ENCODE measurements at places on chromosomes 7 and 10.
A peak's percentile ranks its signal among the peaks of the same experiment; 100 is the strongest.

DNA sequence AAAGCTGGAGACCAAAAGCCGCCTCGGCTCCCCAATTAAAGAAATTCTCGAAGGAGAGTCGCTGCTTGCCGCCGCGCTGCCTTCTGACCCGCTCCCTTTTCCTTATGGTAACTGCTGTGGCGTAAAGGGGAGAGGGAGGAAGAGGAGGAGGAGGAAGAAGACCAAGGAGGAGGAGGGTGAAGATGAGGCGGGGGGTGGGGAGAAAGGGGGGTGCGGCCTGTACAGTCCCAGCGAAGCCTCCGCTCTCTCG lies 388 bp downstream of the CNOT4 start:
- no peak for DNase-seq

- no peak for DNase-seq
Observed at GRCh38 chr7:24783698-24784097, 26.4 kb upstream of the GSDME start.

DNA sequence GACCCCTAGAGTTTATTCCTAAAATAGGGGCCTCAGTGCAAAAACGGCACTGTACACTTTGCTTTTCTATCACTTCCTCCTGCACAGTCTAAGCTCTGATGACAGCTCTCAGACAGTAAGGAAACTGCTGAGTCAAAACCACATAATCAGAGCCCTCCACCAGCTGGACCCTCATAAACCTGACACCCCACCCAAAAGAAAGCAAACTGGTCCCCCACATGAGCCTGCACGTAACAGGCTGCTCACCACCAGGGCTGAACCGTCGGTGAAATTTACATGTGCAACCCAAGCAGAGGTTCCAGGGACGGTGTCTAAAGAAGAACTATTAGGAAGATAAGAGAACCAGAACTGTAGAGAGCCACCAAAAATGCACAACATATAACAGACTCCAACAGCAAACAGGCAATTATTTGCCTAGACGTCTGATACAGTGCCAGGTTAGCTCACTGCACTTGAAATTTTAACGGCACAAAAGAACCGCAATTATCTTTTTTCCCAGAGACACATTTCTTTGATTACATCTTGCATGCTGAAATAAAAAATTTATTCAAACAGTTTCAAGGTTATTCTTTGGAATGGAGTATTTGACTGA lies 19.6 kb downstream of the SGMS1 start:
- DNase-seq = no peak

DNA sequence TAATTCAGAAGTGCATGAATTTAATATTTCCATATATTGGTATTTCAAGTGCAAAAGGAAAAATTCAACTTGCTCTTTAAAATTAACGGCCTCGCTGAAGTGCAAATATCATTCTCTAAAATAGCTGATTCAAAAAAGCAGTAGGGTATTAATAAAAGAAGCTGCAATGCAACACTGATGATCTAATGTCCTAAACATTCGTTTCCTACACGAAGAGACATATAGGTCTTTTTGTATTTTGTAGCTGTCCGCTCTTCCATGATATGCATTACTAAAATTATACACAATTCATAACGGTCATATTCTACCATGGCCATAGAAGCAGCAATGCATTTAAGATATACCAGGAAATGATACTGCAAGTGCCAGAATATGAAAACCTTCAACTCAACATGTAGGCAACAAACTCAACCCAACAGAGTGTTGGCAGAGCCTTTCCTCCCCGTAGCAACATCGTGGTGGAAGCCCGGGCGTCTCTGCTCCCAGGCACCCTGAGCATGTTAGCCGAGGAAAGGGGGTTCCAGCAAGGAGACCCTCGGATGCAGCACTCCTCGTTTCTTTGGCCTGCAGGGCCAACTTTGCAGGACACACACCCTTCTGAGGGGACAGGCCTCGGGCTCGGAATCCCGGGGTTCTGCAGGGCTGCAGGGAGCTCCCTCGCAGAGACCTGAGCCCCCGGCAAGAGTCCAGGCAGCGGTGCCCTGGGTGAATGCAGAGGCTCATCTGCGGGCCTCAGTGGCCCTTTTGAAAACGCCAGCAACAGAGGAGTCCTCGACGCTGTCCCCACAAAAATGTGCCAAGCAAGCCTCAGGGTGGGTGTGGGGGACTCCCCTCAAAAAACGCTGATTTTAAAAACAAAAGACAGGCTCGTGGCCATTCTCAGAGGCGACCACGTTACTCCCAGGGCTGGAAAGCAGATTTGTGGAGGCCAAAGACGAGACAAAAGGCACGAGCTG lies 1.6 kb downstream of the FAM171A1 start:
- peak; percentile 80 for DNase-seq

DNA sequence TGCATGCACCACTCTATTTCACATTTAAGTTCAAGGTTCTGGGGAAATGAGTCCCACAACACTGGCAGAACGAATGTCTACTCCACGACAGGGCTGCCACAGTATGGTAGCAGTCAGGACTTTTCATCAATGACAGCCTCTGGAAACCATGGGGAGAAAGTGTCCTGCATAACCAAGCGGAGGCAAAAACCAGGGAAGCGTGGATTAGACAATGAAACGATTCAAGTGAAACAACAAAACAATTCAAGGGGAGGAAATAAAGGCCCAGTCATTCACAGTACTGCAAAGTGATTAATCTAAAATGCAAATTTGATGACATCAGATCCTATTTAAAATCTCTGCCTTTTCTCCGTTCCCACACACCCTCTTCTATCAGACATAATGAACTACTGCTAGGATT lies 168.2 kb downstream of the DPY19L1 start:
- DNase-seq = no peak

- peak; percentile 41 for DNase-seq
Observed at GRCh38 chr7:35258125-35258867, 4.4 kb upstream of the TBX20 start.

All from eye (tissue), 1 donor.